ENCODE measurements at places on chromosomes 1 and 21.

- DNase-seq, result no peak
Measured at GRCh38 chr1:155507945-155508344, 54.7 kb downstream of the ASH1L start.

DNA sequence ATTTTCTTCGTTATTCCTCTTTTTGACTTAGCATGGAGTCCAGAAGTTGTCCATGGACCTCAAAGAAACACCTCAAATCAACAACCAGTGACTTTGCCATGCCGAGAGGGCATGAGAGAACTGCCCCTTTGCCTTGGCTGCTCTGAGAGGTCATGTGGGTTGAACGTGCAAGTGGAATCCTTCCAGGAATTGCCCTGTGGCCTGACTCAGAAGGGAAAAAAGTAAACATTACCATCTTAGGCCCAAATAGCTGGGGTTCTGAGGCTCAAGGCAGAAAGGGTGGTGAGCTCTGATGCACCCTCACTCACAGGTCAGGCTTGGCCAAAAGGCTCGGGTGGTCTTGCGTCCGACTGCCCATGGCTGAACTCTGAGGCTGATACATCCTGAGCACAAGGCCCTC is 15.1 kb downstream of the STUM start:
- DNase-seq, result peak; percentile 38

GRCh38 chr21:45297869-45298268 is 10.2 kb upstream of the POFUT2 start:
- no peak for DNase-seq

DNA sequence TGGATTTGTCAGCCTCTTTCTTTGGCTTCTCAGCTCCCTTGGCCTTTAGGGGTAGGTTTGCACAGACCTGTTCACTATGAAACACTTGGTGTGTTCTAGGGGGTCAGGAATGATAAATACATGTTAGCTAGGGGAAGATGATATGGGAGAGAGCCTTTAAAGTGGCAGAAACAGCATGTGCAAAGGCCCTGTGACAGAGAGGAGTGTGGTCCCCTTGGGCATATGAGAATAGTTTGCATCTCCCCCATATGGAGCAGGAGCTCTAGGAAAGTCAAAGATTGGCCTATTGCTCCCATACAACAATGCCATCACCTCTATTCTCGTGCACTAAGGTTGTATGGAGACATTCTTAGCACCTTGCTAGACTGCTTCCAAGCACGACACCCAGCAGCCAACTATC is 10.7 kb upstream of the NTPCR start:
- no peak for DNase-seq

- no peak for DNase-seq
Measured at GRCh38 chr21:30605968-30606367, 5.1 kb downstream of the KRTAP22-1 start.

- DNase-seq, result no peak
Measured at GRCh38 chr21:39197448-39198233, 14.4 kb upstream of the PSMG1 start.

DNA sequence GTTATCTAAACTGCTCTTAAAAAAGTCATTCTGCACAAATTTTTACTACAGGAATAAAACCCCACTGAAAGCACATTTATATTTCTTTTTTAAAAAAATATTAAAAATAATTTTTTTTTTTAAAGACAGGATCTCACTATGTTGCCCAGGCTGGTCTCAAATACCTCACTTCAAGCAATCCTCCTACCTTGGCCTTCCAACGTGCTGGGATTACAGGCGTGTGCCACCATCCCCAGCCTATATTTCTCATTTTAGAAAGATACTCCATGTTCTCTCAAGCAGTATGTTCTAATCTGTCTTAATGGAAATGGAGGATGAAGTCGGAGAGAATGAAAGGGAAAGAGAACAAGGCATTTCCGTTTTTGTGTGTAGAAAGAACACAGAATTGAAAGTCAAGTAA is 17.1 kb downstream of the USP24 start:
- DNase-seq, result no peak

GRCh38 chr1:168220470-168220871 is 5.3 kb upstream of the SFT2D2 start:
- no peak for DNase-seq

- no peak for DNase-seq
Measured at GRCh38 chr1:210908257-210908656, 225.7 kb downstream of the KCNH1 start.

- DNase-seq, result no peak
Measured at GRCh38 chr1:82972841-82973553, 1025.9 kb downstream of the TTLL7 start.

DNA sequence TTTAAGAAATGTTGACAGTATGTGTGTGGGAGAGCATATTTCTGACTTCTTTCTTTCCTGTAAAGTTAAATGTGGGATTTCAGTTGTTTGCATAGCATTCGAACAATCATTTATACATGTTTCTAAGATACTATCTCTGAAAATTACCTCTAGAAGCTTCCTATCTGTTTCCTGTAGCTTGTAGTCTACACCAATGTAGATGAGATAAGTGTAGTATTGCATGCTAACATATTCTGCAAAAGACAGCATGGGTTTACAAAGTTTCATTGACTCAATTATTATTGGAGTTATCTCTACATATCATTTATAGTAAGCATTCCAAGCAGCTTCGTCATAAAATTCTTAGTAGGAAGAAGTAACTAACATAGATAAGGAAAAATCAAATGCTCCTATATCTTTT is 98.9 kb upstream of the DPYD start:
- DNase-seq, result no peak

GRCh38 chr21:28938726-28939125 is 54.0 kb downstream of the LTN1 start:
- DNase-seq, result no peak

- no peak for DNase-seq
Measured at GRCh38 chr1:188988589-188988988, 1489.1 kb downstream of the BRINP3 start.

Data from MG63 (cell line).